Inflammatory macrophage treated with lipopolysaccharide for 4 hours (primary cell): ENCODE measurements at places on chromosomes 6 and 20.
A peak's percentile ranks its signal among the peaks of the same experiment; 100 is the strongest.

GRCh38 chr6:116136373-116136772, 10.4 kb upstream of the COL10A1 start:
- no peak for DNase-seq

GRCh38 chr6:130320908-130321307, 44.9 kb upstream of the TMEM200A start:
- no peak for DNase-seq

DNA sequence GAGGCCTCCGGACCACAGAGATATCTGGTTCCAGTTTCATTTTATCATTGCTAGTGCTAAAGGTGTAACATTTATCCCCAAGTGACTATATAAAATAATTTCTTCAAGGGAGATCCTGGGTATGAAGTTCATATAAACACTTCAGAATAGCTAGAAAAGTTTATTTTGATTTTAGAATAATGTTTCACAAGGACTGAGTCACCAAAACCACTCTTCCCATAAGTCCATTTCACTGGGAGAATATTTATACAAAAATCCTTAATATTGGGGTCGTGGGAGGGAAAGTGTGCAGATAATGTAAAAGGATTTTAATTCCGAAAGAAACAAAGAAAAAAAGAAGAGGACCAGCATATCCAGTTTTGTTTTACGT, 128.1 kb downstream of the ISM1 start:
- no peak for DNase-seq

GRCh38 chr6:42313941-42314570, 96.4 kb upstream of the MRPS10 start:
- no peak for DNase-seq

DNA sequence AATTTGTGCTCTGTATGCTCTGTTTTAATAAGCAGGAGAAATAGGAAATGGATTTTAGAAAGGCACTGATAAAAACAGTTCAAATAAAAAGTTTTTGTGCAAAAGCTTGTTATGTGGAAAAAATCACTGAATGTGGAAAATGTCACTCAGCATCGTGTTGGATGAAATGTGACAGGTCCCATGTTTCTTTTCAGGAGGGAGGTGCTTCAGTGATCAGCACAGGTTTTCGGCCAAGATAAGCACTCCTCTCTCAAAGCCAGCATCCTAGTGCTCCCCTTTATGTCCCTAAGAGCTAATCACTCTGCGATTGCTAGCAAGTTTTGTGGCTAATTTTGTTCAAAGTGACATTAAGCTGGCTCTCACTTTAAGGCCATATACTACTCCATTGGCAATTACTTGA, 12.0 kb downstream of the UBE3D start:
- no peak for DNase-seq

DNA sequence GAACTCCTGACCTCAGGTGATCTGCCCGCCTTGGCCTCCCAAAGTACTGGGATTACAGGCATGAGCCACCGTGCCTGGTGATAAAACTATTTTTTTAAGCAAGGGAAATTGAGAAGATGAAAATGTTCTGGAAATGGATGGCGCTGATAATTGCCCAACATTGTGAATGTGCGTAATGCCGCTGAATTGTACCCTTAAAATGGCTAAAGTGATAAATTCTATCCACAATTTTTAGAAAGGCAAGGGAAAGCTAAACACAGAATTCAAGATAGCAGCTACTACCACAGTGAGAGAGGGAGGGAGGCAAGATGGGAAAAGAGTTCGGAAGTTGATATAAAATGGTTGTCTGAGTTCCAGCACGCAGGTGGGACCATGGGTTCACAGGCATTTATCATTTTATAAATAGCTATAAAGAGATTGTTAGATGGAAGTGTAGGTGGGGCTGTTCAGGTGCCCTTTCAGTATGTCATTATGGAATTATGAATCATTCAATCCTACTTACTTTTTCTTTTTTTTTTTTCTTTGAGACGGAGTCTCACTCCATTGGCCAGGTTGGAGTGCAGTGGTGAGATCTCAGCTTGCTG, 8.3 kb downstream of the RIPOR3 start:
- no peak for DNase-seq

GRCh38 chr6:134432036-134432435, 114.1 kb upstream of the SGK1 start:
- peak; percentile 52 for DNase-seq

DNA sequence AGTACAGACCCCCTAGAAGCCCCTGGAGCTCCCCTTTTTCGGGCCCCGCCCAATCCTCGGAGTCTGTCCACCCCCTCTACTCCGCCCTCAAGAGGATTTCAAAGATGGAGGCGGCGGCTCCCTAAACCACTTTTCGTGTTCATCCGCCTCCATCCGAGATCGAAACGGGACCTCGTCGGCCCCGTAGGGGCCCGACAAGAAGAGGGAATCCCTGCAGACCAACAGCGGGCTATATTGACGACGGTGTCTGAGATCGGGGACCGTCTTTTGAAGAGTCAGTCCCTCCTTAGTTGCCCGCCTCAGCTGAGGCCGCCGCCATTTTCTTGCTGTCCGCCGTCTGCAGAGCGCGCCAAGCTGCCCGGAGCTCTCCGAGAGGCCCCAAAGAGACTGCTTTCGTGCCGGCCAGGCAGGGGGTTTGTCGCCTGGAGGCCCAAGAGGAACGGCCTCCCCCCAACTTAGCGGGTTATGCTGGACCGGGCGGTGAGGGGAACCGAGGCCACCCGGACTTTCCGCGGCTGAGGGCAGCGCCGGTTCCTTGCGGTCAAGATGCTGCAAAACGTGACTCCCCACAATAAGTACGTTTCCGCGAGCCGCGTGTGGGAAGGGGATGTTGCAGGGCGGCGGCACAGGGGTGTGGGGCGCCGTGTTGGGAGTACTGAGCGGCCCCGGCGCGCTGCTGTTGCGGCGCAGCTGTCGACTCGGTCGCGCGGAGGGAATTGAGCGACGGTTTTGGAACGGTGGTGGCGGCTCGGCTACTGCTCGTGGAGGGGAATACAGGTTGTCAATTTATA, 4.2 kb downstream of the BRD2 start:
- peak; percentile 52 for DNase-seq

GRCh38 chr20:31826074-31826473, 6.9 kb downstream of the MYLK2 start:
- no peak for DNase-seq

DNA sequence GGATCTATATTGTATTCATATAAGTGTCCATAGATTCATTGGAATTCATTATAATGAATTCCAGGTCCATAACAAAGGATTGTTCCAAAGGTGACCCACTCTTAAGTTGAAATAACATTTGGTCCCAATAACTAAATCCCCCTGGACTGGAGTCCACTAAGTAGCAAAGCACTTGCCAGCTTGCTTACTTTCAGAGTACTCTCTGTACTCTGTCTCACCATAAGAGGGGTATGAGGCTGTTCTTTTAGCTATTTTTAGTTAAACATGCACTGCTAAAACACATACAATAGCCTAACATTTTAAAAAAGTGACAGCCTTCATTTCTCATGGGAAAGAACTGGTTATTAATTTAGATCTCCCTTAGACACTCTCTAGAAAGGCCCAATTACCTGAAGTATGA, 16.7 kb upstream of the ARHGAP18 start:
- DNase-seq = no peak

DNA sequence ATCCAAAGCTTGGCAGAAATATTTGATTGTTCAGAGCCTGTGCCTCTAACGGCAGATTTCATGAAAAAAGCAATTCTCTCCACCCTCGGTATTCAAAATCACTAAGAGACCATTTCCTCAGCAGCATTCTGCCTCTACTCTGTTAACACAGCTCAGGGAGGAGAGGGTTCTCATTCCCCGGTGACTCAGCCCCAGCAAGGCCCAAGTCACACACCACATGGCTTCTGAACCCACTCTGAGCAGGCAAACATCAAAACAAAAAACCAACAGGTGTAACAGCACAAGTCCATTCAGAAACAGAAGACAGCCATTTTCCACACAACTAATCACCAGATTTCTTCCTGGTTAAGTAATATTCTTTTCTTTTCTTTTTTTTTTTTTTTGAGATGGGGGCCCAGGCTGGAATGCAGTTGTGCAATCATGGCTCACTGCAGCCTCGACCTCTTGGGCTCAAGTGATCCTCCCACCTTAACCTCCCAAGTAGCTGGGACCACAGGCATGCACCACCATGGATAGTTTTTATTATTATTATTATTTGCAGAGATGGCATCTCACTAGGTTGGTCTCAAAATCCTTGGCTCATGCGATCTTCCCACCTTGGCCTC, 55.4 kb downstream of the GFOD1 start:
- peak; percentile 59 for DNase-seq

- DNase-seq = peak; percentile 54
Measured at GRCh38 chr6:137726582-137726981, 140.5 kb upstream of the TNFAIP3 start.

- DNase-seq = no peak
Measured at GRCh38 chr6:79277109-79277508, 42.6 kb upstream of the HMGN3 start.

DNA sequence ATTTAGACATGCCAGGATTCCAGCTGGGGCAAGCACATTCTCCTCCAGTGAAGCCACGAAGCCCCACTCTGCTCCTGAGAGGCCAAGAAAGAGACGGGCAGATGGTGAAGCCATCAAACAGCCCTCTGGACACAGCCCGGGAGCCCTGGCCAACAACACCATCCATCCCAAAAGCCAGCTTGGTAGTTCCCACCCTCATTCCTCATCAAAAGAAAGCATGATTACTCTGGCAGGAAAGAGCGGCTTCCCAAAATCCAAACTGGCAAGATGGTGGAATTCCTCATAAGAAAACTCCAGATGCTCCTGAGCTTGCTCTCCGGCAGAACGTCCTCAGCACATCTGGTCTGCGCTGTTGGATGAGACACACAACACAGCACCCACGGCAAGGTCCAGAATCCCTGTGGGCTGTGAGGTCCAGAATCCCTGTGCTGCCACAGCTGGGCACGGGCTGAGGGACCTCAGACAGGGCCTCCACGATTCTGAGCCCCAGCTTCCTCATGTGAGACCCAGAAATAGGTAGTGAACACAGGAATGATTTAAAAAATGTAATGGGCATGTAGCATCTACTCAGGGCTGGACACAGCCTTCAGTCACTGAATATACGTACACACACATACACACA, 52.6 kb downstream of the THBS2 start:
- DNase-seq = no peak

GRCh38 chr20:17500271-17500670, 30.9 kb downstream of the BFSP1 start:
- no peak for DNase-seq

DNA sequence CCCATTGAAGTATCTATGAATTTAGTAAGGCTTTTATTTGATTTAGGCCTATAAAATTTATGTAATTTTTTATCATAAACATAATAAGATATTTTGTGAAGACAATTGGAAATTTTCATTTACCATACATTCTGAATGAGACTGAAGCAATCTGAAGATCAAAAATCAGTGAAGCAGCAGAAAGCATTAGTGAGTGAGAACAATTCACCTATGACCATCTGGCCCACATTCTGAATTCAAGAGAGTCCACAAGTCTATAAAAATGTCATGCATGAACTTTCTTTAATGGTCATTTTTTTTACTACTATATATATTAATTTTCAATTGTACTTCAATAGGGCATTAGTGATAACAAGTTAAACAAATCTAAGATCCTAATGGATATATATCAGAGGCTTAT, 1026.6 kb upstream of the MAP3K7 start:
- DNase-seq = no peak

- DNase-seq = no peak
Measured at GRCh38 chr20:54126806-54127655, 46.8 kb downstream of the CYP24A1 start.

- no peak for DNase-seq
Measured at GRCh38 chr6:14578994-14579393, 461.4 kb downstream of the CD83 start.
